Spinal cord (tissue), 10 donors: ENCODE measurements at places on chromosomes 12 and 14.

DNA sequence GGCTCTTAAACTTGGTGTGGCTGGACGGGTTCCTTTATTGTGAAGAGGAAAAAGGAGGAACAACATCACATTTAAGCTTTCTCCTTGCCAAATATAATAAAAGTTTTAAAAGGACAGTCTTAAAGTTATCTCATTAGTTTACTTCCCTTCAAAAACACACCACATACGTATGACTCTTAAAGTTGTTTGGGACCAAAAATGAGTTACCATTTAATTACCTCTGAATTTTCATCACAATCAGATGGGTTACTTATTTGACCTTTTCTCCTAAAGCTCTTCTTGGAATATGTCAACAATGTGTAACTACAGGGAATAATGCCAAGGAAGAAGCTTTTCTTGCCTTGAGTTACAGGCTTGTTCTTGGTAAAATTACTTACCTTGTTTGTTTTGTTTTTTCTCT is 16.4 kb downstream of the RAB21 start:
- DNase-seq: no peak

- DNase-seq: no peak
Measured at GRCh38 chr12:1688086-1688710, 2.7 kb upstream of the ADIPOR2 start.

DNA sequence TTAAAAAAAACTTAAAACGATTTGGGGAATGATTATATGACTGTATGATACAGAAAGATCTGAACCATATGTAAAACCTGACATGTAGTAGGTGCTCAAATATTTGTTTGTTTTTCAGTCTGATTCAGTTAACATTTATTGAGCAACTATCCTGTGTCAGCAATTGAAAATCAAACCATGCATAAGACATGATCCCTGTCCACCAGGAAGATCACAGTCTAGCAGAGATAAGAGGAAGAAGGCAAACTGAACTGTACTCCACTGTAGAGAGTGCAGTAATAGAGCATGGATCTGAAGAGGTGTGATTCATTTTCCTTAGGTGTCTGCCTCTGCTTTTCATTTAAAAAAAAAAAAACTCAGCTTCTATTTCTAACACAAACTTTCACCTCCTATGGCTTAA is 7.9 kb upstream of the AK7 start:
- no peak for DNase-seq

- DNase-seq: no peak
Measured at GRCh38 chr12:99695050-99695449, 47.5 kb downstream of the GARIN6 start.

- DNase-seq: no peak
Measured at GRCh38 chr14:100608586-100609330, 21.5 kb upstream of the BEGAIN start.

DNA sequence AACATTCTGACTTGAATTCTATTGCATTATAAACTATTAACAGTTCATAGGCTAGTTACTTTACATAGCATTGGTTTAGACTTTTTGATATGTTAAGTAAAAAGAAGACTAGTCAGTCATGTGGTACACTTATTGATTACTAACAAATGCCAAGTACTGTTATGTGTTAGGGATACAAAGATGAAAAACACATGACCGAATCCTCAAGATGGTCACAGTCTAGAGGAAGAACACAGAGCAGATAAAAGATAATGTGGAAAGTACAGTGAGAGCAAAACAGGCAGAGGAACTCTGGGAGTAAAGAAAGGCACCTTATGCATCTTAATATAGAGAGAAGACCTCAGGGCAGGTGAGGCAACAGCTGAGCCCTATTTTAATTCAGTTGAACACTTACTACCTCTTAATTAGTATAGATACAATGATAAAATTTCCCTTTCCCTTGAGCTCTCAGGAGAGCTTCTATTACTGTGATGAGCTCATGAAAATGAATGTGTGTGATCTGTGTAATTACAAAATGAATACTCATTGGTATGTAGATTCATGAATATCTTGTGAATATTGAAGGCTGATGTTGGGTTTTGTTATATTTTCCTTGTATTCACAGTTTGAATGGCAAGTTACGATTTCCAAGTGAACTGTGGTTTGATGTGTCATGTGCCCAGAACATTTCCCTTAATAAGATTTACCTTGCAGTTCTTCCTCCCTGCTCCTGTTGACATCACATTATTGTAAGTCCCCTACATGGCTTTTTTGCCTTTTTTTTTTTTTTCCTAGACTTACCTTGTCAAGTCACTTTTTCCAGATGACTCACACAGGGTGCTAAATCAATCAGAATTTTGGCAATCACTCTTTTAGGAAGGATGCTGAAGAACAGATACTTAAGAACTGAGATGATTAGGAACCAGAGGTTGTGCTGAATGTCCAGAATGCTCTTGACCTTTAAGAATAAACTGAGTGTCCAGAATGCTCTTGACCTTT is 29.5 kb upstream of the MSRB3 start:
- no peak for DNase-seq

- no peak for DNase-seq
Measured at GRCh38 chr12:130938186-130938585, 15.5 kb upstream of the ADGRD1 start.
